Amygdala (tissue), 56 donors: ENCODE measurements at places on chromosomes 3 and 15.

DNA sequence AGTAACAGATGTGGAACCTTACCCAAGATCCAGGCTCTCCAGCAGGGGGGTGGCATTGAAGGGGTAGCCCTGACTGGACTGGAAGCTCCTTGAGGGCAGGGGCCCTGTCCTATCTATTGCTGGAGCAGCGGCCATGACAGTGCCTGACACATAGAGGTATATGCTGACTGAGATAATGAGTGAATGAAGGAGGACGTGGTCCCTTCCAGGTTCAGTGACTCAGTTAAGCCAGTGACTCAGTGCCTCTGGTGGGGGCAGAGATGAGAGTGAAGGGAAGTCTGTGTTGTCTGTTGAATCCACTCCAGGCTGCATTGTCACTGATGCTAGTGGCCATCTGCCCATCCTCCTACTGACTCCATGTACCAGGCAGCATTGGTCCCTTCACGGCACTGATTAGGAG lies 13.0 kb upstream of the CTXND1 start:
- no peak for DNase-seq

DNA sequence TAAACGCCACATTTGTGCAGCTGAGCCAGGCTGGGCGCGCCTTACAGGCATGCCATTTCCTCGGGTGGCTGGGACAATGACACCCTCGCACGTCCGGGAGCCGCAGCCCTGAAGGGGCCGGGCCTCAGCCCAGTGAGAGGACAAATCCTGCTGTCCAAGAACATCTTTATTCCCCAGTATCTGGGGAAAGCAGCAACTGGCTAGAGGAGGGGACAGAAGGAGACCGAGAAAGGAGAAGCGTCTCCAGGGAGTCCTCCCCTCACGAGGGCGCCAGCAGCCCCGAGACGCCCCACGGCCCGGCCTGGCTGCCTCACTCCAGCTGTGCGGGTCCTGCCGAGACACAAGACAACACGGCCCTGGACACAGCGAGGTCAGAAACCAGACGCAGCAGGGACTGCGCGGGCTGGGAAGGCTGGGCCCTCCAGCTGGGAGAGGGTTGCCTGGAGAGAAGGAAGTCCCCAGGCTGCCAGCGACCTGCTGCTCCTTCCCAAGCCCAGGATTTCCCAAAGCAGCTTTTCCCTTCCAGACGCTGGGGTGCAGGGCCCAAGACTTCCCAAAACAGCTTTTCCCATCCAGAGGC lies 130.2 kb downstream of the CHSY1 start:
- no peak for DNase-seq

GRCh38 chr15:98938105-98938417 lies 69.5 kb downstream of the PGPEP1L start:
- no peak for DNase-seq

DNA sequence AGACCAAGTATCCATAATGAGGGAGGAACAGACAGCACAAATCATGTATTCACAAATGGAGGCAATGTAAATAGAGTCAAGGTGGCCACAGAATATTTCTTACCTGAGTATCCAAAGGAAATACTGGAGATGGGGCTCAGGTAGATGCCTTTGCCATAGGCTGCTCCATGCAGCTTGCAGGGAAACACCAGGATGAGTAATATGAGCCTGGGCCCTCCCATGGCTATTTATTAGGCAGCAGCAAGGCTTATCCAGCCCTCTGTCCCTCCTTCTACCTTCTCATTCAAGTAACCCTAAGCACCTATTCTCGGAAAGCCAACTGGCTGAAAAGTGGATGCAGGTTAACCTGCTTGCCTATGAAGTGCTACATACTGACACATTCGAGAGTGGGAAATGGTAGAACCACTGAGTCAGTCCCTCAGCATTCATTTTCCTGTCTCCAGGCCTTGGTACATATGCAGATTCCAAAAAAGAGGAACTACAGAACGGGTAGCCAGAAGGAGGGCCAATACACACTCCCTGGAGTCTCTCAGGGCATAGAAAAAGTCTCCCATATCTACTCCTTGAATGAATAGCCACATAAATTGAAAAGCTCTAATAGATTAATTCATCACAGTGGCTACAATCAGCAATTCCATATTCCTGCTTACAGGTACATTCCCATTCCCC lies 18.3 kb upstream of the PKM start:
- DNase-seq, result no peak

DNA sequence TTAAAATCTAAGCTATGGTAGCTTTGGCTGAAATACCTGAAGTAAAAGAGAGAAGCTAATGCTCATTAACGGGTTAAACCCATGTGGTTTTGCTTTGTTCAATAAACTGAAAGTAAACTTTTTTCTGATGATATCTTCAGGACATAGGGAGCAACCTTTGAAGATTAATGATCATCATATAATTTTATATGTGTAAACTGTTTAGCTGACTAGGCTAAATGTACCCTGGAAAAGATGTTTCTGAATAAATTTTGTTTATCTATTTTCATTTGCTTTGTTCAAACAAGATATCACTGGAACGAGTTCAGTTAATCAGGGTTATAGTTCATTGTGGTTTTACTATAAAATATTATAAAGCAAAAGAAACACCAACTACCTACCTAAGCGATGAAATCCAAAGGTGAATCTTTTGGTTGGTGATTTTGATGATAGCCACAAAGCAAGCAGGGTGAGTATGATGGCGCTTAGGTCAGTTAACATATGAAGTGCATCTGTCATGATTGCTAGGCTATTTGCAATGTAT lies 11.7 kb downstream of the SLC30A4 start:
- DNase-seq, result no peak

DNA sequence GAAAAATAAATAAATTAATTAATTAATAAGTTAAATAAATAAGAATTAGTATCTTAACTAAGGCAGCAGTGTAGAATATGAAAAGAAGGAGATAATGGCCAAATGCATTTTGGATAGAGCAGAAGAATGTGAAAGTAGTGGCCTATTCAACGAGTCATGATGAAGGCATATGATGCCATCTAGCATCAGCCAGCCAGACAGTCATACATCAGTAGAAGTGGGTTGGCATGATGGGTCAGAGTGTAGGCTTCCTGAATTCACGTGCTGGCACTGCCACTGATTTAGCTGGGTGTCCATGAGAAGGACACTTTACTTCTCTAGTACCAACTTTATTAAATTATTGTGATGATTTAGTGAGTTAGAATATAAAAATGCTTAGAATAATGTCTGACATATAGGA lies 256.1 kb upstream of the ARPP21 start:
- DNase-seq, result no peak

GRCh38 chr15:38714309-38715072 lies 149.9 kb upstream of the RASGRP1 start:
- no peak for DNase-seq

DNA sequence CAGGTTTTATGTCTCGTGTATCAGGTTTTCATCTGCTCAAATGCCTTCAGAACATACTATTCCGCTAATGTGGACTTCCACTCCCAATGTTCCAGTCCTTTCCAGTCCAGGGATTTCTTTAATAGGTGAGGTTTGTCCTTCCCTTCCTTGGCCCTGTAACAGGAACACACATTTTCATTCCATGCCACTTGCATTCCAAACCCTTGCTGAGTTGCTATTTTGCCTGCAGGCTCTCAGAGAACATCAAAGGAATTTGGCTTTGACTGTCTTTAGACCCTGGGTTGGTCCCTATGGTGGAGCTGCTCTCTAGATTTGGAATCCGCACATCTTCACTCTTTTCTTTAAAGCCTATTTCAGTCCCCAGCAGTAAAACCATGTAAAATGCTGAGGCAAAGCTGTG lies 12.3 kb upstream of the ALCAM start:
- DNase-seq, result no peak

- no peak for DNase-seq
Observed at GRCh38 chr3:88019024-88019423, 39.8 kb downstream of the CGGBP1 start.

GRCh38 chr15:101372149-101372577 lies 77.1 kb upstream of the SNRPA1 start:
- no peak for DNase-seq

DNA sequence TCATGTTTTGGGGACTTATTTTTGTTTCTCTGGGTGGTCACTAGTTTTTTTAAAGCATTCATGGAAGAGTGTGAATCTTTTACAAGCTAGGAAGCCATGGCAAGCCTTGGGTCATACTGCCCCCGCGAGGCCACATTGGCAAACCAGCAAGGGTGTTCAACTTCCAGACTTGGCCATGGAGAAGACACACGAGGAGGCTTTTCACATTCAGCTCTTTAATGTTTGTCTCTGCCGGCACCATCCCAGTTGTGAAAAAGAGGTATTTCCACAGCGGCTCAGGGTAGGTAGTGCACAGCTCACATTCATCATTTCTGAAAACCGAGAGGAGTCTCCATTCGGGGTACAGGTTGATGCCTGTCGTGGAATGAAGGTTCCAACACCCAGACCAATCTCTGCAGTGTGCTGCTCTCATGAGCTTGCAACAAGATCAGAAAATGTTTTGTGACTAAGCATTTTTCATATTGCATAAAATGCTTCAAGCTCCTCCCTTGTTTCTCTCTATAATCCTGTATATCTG lies 7.7 kb downstream of the CCR5 start:
- peak; percentile 52 for DNase-seq

- DNase-seq, result no peak
Observed at GRCh38 chr3:31539275-31539674, 6.5 kb downstream of the STT3B start.

GRCh38 chr3:68274286-68274685 lies 619.9 kb upstream of the SUCLG2 start:
- no peak for DNase-seq

- no peak for DNase-seq
Observed at GRCh38 chr3:38582941-38583645, 66.4 kb downstream of the SCN5A start.

GRCh38 chr3:20078194-20078714 lies 38.0 kb downstream of the KAT2B start:
- no peak for DNase-seq

GRCh38 chr3:144032531-144033239 lies 61.1 kb downstream of the DIPK2A start:
- no peak for DNase-seq

DNA sequence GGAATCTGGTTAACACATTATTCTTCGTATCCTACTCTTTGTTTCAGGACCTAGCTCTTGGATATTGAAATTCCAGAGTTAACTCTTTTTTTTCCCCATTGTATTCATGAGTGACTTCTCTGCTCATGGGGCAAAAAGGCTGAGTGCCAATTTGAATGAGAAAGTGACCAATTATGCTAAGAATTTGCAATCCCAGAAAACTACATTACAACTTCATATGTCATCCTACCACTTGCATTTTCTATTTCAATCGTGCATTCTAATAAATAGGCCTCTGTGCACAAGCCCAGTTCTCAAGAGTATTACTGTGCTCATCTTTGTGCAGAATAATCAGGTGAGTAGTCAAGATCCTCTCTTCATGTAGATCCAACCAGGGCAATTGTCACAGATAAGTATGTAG lies 537.8 kb downstream of the OTOL1 start:
- no peak for DNase-seq

GRCh38 chr3:147269907-147270306 lies 136.4 kb downstream of the ZIC4 start:
- no peak for DNase-seq

- DNase-seq, result no peak
Observed at GRCh38 chr15:29541309-29541708, 271.7 kb upstream of the NSMCE3 start.

DNA sequence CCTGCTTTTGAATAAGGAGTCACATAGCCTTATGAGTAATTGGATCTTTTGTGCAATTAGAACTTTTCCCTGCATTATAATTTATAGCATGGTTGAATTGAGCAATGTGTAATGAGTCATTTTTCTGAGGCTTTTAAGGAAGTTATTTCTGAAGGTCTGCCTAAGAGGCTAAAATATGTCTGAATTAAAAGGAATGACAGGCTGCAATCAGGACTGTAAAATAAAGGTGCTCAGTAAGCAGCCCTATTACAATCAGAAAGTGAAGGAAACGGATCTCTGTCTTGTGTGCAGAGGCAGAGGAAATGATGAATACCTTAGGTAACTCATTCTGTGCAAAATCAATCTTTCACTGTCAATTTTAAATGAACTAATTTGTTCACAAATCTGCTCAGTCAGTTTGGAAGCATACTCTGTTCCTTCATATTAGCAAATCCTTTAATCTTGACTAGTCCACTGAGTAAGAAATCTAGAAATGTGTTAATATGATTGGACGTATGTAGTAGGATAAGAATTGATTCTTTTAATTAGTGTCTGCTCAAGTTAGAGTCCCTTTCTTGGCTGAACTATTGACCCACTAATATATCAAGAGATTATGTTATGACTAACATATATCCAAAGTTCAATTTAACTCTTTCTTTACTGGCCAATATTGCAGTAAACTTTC lies 290.1 kb downstream of the ZIC1 start:
- DNase-seq, result no peak

DNA sequence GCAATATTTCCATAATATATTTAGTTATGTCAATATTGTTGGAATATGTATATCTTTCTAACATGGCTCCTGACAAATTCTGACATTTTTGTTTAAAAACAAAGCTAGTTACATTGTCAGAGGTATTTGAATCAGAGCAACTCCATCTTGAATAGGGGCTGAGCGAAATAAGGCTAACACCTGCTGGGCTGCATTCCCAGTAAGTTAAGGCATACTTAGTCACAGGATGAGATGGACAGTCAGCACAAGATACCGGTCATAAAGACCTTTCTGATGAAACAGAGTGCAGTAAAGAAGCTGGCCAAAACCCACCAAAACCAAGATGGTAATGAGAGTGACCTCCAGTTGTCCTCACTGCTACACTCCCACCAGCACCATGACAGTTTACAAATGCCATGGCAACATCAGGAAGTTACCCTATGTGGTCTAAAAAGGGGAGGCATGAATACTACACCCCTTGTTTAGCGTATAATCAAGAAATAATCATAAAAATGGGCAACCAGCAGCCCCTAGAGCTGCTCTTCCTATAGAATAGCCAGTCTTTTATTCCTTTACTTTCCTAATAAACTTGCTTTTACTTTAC lies 30.4 kb downstream of the RPL22L1 start:
- no peak for DNase-seq

- DNase-seq, result no peak
Observed at GRCh38 chr3:113499081-113499480, 15.9 kb downstream of the SPICE1 start.

DNA sequence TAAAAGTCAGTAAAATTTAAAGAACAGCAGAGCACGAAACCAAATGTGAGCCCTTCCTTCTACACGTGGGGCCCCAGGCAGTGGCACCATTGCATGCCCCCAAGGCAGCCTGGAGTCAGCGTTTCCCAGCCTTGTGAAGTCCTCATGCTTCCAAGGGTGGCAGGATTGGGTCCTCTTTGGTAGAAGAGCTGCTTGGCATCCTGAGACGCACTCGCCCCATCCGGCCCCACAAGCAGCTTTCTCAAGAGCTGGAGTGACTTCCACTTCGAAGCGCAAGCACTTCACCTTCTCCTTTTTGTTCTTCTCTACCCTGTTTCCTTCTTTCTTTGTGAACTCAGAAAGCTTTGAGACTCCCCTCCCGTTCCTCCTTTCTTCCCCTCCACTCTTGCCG lies 34.7 kb downstream of the ZNF710 start:
- DNase-seq, result peak; percentile 38
